ENCODE measurements at places on chromosomes 6 and 20.

- no peak for DNase-seq
Observed at GRCh38 chr20:58438970-58439808, 50.2 kb downstream of the VAPB start.

DNA sequence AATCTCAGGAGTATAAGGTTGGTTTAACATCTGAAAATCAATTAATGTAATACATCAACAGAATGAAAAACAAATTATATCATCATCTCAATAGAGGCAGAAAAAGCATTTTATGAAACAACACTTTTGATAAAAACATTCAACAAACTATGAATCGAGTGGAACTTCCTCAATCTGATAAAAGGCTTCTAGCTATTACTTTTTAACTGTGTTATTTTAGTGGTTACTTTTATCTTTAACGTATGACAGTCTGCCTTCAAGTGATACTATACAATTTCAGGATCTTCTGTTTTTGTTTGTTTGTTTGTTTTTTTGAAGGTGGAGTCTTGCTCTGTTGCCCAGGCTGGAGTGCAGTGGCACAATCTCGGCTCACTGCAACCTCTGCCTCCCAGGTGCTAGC is 73.7 kb downstream of the ZFAND3 start:
- DNase-seq: no peak

- DNase-seq: no peak
Observed at GRCh38 chr20:37686762-37687477, 6.9 kb upstream of the CTNNBL1 start.

GRCh38 chr6:21219241-21219640 is 374.3 kb upstream of the SOX4 start:
- no peak for DNase-seq

- DNase-seq: no peak
Observed at GRCh38 chr20:38854654-38855066, 49.2 kb downstream of the PPP1R16B start.
